Lung (tissue), 17 donors: ENCODE measurements at places on chromosomes 12 and 14.

DNA sequence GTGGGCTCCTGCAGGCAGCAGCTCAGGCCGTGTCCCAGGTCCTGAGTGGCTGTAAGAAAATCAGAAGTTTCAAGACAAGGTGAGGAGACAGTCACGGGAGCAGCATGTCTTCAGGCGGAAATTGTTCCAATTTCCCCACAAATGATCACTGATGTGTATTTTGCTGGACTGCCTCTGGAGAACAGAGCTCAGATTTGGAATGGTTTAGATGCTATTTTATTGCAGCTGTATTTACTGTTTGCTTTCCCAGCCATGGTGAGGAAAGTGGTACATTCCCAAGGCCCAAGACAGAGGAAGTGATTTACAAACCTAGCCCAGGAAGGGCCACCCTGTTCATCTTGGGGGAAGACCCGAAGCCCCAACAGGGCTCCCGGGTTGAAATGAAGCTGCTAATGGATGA, 195.6 kb downstream of the CHST11 start:
- DNase-seq = no peak

DNA sequence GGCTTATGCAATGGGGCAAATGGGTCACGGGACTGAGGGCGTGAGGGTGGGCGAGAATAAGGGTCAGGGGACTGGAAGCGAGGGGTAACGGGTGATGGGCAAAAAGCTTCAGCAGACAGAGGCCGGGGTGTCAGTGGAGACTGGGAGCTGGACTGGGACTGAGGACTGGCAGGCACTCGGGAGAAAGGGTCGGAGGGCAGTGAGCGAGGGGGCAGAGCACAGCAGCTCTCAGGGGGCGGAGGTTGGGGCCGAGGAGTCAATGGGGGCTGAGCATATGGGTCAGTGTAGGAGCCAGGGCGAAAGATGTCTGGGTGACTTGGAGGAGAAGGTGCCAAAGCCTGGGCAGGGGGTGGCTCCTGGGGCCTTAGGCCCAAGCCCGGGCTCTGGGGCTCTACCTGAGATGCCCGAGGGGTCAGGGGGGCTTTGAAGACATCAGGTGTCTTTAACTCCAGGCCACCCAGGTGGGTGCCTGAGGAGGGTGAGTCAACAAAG, 20.2 kb downstream of the KMT2D start:
- no peak for DNase-seq

GRCh38 chr12:1182069-1182468, 191.0 kb downstream of the ERC1 start:
- DNase-seq = no peak

DNA sequence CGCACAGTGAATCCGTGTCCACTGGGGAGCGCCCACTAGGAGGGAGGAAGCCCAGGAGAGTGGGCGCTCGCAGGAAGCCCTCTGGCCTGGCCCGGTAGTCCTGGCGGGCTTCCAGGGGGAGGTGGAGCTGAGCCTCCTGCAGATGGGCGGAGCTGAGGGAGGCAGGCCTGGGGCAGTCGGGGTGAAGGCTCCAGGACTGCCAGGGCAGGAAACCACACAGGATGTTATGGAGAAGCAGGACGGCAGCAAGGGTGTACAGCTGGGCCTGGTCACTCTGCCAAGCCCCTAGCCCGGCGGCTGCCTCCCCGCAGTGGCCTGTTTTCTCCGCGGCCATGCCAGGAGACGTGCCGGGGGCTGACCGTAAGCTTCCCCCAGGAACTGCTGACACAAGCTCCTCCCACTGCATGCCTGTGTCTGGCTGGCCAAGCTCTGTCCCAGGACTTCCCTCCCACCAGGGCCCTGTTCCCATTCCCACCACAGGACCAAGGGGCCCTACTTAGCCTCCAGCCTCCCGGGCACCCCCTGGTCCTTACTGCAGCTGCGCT, 143.4 kb upstream of the C14orf180 start:
- peak; percentile 92 for DNase-seq

DNA sequence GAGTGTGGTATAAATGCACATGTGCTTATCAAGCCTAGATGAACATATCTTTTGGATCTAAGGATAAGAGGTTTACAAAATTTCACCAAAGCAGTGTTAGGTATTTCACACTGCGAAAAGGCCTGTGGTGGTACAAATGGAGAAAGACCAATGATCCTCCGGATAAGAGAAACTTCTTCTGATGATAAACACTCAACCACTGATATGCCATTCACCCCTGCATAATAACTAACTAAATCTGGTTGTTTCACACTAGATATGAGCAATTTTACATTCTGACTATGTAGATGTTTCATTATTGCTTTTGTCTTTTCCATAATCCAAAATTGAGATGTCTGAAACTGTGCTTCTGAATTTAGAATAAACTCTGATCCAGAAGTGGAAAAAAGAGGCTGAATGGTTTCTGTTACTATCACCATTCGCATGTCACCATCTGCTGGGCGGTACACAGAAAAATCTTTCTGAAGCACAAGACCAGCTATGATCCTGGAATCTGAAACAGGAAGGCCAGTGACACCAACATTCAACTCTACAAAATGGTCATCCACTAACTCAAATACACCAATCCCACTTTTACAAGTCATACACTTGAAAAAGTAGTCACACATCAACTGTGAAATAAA, 1.3 kb downstream of the BBS10 start:
- peak; percentile 88 for DNase-seq

- DNase-seq = no peak
Measured at GRCh38 chr14:30196861-30197260, 269.2 kb upstream of the PRKD1 start.

DNA sequence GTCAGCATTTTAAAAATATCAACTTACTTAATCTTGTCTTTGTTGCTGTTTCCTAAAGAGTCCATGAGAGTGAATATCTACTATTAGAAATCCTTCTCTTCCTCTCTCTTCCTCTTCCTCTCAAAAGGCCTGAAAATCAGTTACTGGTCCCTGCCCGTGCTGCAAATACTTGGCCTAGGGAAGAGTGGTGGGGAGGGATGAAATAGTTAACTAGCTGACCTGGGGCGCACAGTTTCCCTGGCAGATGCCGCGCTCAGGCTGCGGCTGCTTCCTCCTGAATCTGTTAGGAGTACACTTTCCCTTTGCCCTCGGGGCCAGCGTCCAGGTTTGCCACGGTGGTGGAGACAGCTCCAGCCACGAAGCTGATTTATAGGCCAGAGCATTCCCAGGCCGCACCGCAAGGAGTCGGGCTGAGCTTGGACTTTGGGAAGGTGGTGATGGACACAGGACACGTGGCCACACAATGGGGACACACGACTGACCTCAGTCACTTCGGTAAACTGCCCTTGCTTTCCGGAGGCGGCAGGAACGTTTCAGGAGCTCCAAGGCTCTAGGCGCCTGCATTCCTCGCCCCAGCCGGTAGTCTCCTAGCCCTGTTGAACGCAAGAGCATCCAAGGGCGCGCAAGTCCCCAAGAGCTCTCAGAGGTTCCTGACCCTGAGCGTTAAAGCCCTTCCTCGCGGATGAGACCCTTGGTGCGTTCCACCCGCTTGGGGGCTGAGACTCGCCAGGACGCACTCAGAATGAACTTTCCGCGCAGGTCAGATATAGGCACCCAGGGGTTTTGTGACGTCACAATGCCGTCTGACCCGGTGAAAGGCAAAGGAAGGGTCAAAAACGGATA, 7.1 kb upstream of the ASCL1 start:
- DNase-seq = no peak

- no peak for DNase-seq
Measured at GRCh38 chr12:114668886-114669288, 15.1 kb downstream of the TBX3 start.

GRCh38 chr12:51949342-51950030, 2.0 kb upstream of the ACVR1B start:
- DNase-seq = no peak

DNA sequence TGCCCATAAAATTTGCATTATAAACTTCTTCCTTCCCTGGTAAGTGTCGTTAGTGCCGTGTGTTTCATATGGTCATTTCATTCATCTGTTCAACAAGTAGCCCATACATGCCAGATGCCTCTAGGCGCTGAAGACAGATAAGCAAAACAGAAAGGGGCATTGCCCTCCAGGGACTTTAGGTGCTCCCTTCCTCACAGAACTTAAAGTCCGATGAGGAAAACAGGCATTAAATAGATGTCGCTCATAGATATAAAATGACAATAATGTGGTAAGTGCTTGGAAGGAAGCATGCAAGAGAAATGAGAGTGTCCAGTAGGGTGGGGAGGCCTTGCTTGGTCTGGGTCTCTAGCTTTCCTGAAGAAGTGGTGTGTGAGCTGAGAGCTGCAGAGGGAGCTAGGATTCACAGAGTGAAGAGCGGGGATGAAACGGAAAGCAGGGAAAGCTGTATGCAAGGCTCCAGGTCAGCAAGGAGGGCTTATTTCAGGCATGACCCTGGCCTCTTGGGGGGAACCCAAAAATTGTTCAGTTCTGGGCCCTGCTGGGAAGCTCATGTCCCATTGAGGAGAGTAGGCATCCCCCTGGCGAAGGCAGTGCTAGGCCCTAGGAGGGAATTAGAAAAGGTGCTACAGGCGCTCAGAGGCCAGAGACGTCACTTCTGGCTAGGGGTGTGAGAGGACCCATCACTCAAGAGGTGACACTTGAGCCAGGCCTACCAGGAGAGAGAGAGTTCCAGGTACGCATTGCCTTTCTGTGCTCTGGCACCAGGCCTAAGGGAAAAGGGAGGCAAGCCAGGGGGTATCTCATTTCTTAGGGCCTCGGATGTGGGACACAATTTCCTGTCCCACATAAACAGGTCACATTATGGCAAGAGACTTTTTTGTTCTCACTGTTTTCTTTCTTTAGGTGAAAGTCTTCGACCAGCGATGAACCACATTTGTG, 11.9 kb downstream of the UBE3B start:
- DNase-seq = no peak

- DNase-seq = peak; percentile 24
Measured at GRCh38 chr12:52058631-52059361, 7.6 kb downstream of the NR4A1 start.

- no peak for DNase-seq
Measured at GRCh38 chr12:75571656-75572205, 60.3 kb upstream of the KRR1 start.

- no peak for DNase-seq
Measured at GRCh38 chr14:68894123-68894522, 85.0 kb downstream of the ACTN1 start.
